NCI-H1436 (cell line): ENCODE measurements at places on chromosomes 1 and 21.

DNA sequence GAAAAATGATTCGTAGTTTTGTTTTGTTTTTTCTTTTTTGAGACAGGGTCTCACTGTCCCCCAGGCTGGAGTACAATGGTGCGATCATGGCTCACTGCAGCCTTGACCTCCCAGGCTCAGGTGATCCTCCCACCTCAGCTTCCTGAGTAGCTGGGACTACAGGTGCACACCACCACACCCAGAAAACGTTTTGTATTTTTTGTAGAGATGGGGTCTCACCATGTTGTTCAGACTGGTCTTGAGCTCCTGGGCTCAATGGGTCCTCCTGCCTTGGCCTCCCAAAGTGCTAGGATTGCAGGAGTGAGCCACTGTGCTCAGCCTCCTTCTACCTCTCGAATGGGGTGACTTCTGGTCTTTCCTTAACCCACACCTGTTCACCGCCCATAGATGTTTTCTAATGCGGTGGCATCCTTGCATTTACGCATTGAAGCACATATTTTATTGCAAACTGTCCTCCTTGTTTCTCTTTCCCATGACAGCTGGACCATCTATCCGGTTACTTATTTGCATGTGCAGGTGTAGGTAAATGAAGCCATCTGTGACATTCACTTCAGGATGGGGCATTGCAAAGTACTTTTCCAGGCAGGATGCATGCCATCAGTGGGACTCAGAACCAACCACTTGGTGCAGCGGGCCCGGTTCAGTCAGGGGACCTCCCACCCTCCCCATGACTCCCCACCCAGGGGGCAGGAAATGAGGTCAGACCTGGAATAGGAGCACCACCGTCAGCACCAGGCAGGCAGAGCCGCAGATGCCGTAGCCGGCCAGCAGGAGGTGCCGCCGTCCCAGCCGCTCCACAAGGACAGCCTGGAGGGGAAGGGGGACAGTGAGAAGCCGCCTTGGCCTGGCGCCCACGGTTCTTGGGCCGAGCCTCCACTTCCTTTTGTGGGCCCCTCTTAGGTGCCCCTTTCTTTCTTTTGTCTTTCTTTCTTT, 16.5 kb downstream of the SLC2A7 start:
- DNase-seq, result no peak

DNA sequence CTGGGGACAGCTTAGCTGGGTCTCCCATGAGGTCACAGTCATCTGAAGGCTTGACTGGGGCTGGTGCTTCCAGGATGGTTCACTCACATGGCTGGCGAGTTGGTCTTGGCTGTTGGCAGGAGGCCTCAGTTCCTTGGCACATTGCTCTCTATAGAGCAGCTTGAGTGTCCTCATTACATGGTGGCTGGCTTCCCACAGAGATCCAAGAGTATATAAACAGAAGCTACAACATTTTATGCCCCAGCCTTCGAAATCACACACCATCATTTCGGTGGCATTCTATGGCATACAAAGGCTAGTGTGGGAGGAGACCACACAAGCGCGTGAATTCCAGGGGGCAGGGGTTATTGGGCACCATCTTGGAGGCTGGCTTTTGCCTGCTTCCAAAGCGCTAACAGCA, 63.0 kb downstream of the ALPL start:
- no peak for DNase-seq

- DNase-seq, result no peak
Measured at GRCh38 chr1:236381565-236382158, 12.4 kb upstream of the EDARADD start.

DNA sequence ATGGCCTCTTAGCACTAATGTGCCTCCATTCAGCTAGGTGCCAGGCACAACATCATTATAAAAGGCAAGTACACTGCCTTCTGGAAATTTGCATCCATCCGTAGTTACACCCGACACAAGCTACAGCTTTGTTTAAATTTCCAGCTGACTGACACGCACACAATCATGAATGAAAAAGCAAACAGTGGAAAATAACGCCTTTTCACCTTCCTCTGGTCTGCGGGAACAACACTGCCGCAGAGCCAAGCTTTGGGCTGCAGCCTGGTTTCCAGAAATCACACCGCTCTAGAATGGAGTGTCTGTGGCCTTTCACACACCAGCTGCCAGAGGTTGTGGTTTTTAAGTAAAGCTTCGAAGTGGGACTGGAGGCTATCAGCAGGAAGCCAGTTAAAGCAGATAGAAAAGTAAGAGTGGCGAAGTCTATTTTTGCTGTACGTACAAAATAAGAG, 142.8 kb upstream of the COA6 start:
- no peak for DNase-seq

DNA sequence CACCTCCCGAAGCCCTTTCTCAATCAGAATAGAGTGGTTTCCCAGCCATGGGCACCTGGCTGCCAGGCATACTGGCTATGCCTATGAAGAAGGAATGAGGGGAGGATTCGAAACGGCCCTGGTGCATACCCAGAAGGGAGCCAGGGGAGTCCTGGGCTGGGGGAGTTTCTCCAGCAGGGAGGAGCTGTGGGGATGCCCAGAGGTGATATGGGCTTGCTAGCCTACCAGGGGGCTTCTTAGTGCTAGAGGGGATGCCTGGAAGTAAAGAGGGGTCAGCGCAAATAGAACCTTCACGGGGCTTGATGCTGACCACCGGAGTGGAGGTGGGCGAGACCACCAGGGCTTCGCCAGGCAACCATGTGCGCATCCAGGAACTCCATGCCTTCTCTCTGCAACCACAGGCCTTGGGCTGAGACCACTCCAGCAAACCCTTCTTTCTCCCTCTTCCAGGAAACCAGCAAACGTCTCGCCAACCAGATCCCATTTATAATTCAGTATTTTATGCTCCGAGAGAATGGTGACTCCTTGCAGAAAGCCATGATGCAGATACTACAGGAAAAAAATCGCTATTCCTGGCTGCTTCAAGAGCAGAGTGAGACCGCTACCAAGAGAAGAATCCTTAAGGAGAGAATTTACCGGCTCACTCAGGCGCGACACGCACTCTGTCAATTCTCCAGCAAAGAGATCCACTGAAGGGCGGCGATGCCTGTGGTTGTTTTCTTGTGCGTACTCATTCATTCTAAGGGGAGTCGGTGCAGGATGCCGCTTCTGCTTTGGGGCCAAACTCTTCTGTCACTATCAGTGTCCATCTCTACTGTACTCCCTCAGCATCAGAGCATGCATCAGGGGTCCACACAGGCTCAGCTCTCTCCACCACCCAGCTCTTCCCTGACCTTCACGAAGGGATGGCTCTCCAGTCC, 18.2 kb upstream of the MX1 start:
- no peak for DNase-seq

DNA sequence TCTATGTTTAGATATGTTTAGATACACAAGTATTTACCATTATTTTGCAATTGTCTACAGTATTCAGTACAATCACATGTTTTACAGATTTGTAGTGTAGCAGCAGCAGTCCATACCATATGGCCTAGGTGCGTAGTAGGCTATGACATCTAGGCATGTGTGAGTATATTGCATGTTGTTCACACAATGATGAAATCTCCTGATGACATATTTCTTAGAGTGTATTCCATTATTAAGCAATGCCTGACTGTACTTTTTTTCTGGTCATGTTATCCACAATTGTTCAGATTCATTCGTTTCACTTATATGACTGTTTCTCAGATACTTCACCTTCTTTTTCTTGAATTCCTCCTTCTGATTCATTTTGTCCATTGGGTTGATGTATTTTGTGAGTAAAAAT, 9.9 kb upstream of the BACE2 start:
- no peak for DNase-seq

GRCh38 chr1:18326211-18326897, 154.4 kb upstream of the KLHDC7A start:
- DNase-seq, result no peak

- no peak for DNase-seq
Measured at GRCh38 chr1:235313262-235313661, 14.7 kb downstream of the ARID4B start.

- no peak for DNase-seq
Measured at GRCh38 chr1:40270152-40270834, 12.3 kb downstream of the ZMPSTE24 start.

GRCh38 chr1:201531551-201532425, 7.1 kb upstream of the NAV1 start:
- no peak for DNase-seq

DNA sequence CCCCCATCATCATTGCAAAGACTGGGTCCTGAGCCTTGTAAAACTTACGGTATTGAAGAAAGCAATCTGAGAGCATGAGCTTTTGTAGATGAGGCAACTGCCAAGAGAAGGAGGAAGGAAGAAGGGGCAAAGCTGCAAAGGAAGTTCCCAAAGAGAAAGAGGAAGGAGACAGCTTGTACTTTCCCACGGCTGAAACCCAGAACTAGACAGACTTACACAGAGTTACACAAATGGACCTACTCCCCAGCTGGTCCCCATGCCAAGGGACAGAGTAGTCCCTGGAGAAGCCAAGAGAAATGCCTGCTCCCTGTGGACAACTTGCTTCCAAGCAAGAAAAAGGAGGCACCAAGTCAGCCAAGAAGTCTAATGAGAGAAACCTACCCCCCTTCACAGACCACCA, 22.6 kb downstream of the SLC5A9 start:
- no peak for DNase-seq

DNA sequence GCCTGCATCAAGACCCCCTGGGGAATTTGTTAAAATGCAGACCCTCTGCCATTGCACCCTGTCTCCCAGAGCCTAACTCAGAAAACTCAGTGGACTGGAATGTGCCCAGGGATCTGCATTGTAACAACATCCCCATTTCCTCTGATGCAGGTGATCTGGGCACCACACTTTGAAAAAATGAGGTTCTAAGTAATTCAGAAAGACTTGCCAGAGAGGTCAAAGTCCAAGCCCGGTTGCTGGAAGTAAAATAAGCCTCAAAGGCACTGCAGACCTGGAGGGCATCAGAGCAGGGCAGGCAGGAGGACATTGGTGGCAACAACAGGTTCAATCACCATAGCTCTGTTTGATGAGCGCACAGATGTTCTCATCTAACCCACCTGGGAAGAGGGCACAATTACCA, 90.7 kb downstream of the SYT2 start:
- no peak for DNase-seq

DNA sequence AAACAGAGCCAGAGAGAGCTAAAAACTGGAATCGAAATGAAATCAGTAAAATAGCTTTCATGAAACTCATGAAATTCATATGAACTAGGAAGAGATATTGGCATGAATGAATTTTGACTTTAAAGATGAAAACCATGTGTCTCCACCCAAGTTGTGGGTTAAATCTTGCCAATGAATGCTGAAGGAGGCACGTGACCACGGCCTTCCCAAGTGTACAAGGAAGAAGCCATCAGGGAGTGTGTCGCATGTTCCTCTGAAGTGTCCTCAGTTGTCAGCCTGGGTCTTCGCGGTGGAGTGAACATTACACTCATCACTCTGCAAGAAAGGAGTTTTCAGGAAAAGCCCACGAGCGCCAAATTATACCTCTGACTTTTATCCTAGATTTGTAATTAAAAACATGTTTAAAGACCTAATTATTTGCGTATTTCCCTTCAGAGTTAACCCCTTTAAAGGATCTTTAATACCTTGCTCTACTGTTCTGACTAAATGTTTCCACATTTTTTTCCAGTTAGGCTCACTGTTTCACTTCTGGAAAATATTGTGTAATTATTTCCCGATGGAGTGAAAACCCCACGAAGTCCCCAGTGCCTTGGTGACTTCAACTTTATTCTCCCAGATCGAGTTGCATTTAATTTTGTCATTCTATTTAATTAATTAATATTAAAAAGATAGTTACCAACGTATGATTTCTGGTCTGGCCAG, 118.3 kb downstream of the DHRS3 start:
- no peak for DNase-seq

DNA sequence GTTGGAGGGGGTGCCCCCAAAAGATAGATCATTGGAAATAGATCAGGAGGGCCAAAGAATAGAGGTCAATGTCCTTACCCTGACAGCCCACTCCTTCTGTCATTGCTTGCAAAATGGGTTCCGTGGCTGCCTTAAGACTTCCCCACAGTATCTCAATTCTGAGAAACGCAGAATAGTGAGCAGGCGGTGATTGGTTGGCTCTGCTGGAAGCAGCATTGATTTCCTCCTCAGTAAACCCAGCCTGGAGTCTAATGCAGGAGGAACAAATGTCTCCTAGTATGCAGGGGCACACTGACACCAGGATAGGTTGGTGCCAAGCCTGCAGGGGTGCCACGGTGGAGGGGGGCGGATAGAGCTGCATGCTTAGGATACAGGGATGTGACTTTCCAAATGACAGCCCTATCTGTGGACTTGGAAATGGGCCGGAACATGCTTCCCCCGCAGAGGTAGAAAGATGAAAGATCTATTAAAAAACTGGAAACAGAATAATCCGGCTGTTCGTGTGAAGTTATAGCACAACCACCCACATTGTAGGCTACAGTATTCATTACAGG, 76.9 kb downstream of the BRINP2 start:
- no peak for DNase-seq

DNA sequence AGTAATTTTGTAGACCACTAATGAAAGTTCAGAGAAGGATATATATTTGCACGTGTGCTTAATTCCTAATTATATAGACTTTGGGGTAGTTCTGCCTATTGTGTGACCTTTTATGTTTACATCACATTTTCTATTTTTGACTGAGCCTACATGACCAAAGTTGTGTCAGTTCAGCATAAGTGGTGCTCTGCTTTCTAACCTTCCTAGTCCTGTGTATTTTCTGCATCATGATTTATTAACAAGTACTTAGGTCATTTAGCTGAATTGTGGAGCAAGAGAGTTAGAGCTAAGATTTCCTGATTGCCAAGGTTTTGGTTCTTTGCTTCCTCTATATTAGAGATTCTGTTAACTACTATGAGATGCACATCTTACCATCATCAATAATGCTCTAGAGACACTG, 176.0 kb downstream of the C1orf21 start:
- no peak for DNase-seq

DNA sequence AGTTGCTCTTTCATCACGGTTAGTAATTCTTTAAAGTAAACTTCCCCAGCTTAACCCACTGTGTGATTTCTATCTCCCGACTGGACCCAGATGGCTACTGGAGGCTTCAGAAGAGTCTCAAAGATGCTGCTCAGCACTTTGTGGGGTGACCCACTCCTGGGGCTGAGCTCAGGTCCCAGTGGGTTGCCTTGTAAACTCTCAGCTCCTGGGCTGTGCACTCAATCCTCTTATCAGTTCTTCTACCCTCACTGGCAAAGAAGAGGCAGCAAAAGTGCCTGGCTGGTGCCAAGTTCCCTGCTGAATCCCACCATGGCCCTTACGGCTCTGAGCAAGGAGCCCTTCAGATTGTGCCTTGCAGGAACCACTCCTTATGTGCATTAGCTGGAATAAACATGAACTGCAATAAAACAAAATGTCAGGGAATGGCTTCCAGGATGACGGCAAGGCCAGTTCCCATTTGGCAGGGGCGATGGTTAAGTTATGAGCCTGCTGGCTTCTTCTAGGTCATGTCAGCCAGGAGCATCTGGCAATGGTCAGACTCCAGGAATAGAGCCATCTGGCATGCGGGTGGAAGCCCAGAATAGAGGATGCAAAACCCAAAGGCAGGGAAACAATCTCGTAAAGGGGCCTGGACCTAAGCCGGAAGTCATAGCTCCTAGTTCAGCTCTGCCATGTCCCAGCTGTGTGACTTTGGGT, 6.8 kb downstream of the MYOC start:
- DNase-seq, result no peak
